Activated T-cell treated with anti-CD3 and anti-CD28 coated beads for 1 hour (primary cell): ENCODE measurements at places on chromosomes 5 and 9.

GRCh38 chr5:6543346-6543730, 89.5 kb downstream of the NSUN2 start:
- DNase-seq, result no peak

- no peak for DNase-seq
These were observed 654 bp downstream of the RANBP6 start for GRCh38 chr9:6014670-6015270.

GRCh38 chr9:89751079-89751825, 146.4 kb downstream of the GADD45G start:
- DNase-seq, result no peak

DNA sequence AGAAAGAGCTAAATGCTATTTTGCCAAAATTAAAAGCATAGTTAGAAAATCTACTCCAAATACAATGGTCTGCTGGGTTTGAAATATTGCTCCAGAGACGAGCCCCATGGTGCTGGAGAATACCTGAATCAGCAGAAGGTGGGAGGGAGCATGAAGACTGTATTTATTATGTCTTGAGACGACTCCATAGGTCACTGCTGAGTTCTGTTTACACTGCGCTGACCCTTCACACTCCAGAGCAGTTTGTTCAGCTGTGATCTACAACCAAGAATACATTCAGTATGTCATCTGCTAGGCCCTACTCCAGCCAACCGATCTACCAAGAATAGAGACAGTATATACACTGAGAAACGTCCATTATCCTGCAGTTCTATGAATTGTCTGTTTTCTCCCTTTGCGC, 150.5 kb downstream of the TLE1 start:
- DNase-seq, result no peak

- no peak for DNase-seq
These were observed 15.0 kb downstream of the S1PR3 start for GRCh38 chr9:89006267-89006666.

DNA sequence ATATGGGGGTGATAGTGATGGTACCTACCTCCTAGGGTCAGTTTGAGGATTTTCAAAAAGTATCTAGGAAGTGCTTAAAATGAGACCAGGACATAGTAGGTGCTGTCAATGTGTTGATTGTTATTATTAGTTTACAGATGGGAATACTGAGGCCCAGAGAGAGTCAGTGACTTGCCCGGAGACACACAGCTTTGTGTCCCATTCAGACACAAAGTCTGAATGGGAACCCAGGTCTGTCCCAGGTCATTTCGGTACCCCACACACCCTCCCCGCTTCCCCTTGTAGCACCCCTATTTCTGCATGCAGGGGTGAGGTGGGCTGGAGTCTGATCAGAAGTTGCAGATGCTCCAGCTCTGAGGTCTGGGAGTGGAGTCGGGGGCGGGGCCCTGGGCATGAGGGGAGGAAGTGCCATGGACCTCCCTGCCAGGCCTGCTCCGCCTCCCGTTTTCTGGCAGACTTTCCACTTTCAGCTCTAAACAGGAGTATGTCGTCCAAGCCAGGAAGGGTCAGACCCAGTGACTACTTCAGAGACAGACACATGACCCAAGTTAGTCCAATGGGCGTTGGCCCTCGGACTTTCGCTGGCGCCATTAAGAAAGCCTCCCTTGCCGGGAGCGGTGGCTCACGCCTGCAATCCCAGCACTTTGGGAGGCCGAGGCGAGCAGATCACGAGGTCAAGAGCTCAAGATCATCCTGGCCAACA, 3.2 kb upstream of the DBN1 start:
- DNase-seq, result no peak

- DNase-seq, result no peak
These were observed 22.1 kb downstream of the ANXA1 start for GRCh38 chr9:73173557-73174329.

DNA sequence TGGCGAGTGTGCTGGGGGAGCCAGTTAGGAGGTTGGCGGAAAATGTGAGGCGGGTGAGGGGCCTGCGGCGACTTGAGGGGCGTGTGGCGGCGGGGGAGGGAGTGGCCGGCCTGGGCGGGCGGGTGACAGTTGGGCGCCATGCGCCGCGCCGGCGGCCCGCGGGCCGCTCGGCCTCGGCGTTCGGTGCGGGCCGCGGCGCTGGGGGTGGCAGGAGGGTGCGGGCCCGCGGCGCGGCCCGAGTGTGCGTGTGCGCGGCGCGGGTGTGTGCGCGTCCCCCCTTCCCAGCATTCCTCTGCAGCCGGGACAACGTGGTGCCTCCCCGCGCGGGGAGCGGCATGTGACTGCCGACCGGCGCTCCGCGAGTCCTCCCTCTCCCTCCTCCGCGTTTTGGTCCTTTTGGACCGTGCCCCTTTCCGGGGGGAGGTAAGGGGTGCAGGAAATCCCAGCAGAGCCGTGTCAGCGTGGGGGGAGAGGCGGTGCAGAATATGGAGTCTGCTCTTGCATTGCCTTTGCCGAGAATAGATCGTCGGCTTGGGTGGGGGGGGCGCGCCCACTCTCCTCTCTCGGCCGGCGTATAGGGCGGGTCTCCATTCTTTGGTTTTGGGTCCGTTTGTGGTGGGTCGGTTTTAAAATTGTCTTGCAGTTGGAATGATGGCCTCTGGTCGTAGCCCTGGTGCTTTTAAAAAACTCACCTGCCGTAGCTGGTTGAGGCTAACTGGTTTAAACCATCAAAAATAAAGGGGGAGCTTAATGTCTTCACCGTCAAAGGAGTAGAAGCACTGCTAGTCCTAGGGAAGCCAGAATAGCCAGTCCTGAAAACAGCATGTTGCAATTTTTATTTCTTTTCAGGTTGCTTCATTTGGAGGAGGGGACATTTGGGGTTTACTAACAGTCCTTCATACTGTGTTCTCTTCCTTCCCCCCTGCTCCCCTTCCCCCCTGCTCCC, 2.0 kb downstream of the LARP1 start:
- peak; percentile 36 for DNase-seq

GRCh38 chr5:173232499-173233346, 2.3 kb downstream of the NKX2-5 start:
- no peak for DNase-seq

DNA sequence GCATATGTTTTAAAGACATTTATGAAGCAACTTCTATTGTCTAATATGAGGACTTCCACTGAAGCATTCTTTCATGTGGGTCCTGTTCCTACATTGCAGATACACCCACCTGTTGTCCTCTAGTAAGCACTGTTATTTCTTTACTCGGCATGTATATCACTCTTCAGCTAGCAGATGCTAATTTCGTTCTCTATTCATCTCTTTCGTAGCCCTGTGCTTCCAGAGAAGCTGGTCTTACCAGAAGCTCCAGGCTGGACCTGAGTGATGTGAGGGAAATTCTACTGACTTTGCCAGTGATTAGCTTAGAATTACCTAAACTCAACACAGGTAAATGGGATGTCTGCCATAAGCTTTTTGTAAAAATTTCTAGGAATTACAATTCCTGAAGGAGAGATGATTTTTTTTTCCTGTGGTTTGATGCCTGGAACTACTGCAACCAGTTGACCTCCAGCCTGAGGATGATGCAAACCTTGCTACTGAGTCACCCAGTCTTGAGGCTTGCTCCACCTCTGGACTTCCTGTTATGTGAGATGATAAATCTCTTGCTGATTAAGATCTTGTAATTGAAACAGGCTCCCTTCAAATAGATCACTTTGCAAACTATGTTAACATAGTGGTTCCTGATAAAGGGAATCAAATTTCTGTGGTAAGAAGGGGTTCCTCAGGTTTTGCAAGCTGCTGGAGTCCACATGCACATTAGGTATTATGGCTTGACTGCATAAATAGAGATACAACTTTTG, 52.2 kb upstream of the SPINK5 start:
- no peak for DNase-seq

DNA sequence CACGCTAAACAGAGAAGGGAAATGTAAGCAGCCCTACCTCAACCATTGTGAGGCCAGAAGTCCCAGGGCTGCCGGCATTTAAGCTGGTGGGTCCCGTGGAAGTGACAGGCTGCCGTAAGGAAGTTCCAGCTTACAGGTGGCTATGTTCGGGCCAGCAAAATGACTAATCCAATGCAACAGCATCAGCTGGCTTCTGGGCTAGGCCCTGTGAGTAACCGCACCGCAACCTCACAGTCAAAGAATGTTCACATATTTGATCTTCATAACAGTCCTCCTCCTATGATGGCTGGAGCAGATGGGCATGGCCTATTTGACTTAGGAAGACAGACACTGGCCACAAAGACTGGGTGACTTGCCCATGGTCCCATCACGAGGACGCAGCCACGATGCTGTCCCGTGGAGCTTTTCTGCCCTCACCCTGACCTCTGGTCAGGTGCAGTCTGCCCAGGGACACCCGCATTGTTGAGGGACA, 88.2 kb downstream of the LIFR start:
- no peak for DNase-seq

- DNase-seq, result peak; percentile 54
These were observed 915 bp downstream of the ZFAND5 start for GRCh38 chr9:72363908-72364678.

DNA sequence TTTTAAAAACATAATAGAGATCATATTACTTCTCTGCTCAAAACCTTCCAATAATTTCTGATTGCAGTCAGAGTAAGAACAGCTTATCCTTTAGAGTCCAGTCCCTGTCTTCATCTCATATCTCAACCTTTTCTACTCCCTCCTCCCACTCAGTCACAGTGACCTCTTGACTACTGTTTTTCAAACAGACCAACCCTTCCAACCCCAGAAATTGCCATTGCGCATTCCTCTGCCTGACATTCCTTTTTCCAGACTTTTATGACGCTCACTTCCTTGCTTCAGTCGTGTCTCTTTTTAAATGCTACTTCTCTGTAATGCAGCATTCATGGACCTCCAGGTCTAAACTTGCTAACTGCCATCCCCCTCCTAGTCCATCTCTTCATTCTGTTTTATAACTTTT, 800.5 kb downstream of the BRINP1 start:
- no peak for DNase-seq

DNA sequence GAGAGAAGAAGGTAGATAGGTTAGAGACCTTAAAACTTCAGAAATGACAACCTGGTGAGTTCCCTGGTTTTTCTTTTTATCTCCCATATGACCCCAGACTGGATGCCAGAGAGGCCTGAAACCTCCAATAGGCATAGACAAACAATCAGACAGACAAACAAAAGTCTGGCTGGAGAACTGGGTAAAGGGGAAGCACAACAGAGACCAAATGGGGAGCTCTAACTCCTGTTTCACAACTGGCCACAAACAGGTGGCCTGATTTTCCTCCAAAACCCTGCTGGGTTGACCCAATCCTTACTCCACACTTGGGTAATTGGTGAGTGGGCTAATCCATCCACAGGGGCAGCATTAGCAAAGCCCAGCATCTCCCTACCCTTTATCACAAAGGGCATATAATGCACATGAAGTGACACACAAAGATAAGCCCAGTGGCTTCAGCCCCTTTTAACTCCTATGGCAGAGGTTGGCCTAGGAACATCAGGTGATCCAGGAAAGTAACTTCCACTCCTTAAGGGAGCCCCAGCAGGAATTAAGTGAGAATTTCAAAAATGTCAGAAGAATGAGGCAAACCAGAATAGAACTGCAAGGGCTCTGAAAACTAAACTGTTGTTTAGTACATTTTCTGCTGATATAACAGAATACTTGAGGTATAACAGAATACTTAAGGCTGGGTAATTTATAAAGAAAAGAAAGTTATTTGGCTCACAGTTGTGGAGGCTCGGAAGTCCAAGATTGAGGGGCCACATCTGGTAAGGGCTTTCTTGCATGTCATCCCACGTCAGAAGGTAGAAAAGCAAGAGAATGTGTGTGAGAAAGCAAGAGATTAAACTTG, 60.9 kb upstream of the ROR2 start:
- DNase-seq, result no peak

DNA sequence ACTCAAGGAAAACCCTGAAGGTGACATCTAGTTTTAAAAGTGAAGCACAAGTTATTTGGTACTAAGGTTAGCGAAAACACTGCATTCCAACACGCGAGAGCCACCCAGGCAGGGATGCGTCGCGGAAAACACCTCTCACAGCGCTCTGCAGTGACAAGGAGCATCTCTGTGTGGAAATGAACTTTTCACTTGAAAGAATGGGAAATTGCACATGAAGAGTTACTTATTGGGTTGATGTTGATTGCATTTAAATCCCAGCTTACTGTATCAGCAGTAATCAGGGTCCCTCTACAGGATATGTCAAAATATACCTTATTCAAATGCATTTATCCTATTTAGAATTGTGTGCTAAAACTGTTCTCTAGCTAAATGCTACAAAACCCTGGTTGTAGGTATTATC, 144.4 kb downstream of the BNC2 start:
- DNase-seq, result no peak

- DNase-seq, result no peak
These were observed 123.6 kb upstream of the SLC1A3 start for GRCh38 chr5:36482812-36483211.

GRCh38 chr9:6384732-6385131, 28.3 kb upstream of the UHRF2 start:
- no peak for DNase-seq

GRCh38 chr9:120078112-120078511, 501.9 kb downstream of the CDK5RAP2 start:
- no peak for DNase-seq
